A549 treated with DMSO at 1 μM for 4 hours (cell line): ENCODE measurements at places on chromosomes 2 and 18. TPM values are rescaled to one million over a fixed set of nuclear protein-coding genes. Genes with fewer than 3 reads are reported as not detected.

CAPN13 gene
- 0.08 to 0.34 TPM (median 0.10 TPM) in 5 replicates for total RNA-seq

UPP2 gene
- not detected in 5 replicates for total RNA-seq

COLEC12 gene
- 0.03 to 0.06 TPM (median 0.05 TPM) in 4 of 5 replicates, not detected in the other for total RNA-seq

SCYGR6 gene
- total RNA-seq: not detected in 5 replicates

MRPS5 gene
- 71.0 to 80.2 TPM (median 73.8 TPM) in 5 replicates for total RNA-seq

CDH7 gene
- total RNA-seq: 0.02 to 0.07 TPM (median 0.03 TPM) in 3 of 5 replicates, not detected in the others

SMAD4 gene
- 47.0 to 70.3 TPM (median 59.2 TPM) in 5 replicates for total RNA-seq

MERTK gene
- 1.7 to 2.7 TPM (median 2.1 TPM) in 5 replicates for total RNA-seq

BIRC6 gene
- 31.9 to 40.4 TPM (median 38.5 TPM) in 5 replicates for total RNA-seq

NPPC gene
- total RNA-seq: 0.35 to 0.50 TPM (median 0.37 TPM) in 3 of 5 replicates, not detected in the others

MAPRE3 gene
- total RNA-seq: 12.2 to 14.1 TPM (median 12.4 TPM) in 5 replicates

ACMSD gene
- total RNA-seq: not detected in 5 replicates

FNDC4 gene
- total RNA-seq: 3.3 to 5.0 TPM (median 4.2 TPM) in 5 replicates

GCG gene
- not detected in 5 replicates for total RNA-seq

ANKRD30B gene
- not detected in 5 replicates for total RNA-seq

DSG2 gene
- 48.7 to 82.8 TPM (median 68.1 TPM) in 5 replicates for total RNA-seq

SLC19A3 gene
- total RNA-seq: 2.5 to 3.8 TPM (median 3.2 TPM) in 5 replicates

NAT8 gene
- not detected in 5 replicates for total RNA-seq

TMBIM1 gene
- total RNA-seq: 117 to 131 TPM (median 121 TPM) in 5 replicates

LHCGR gene
- not detected in 5 replicates for total RNA-seq

CLEC4F gene
- not detected in 5 replicates for total RNA-seq

DAW1 gene
- 1.6 to 2.7 TPM (median 1.7 TPM) in 5 replicates for total RNA-seq

VIT gene
- total RNA-seq: 0.05 TPM in 1 of 5 replicates, not detected in the others

ZBTB7C gene
- total RNA-seq: 0.03 to 0.11 TPM (median 0.05 TPM) in 5 replicates

IL1RL2 gene
- not detected in 5 replicates for total RNA-seq

EFHD1 gene
- 1.6 to 2.6 TPM (median 1.9 TPM) in 5 replicates for total RNA-seq

CFAP221 gene
- 0.17 to 0.47 TPM (median 0.33 TPM) in 5 replicates for total RNA-seq

TRIP12 gene
- total RNA-seq: 81.6 to 103 TPM (median 101 TPM) in 5 replicates

CHRNG gene
- total RNA-seq: not detected in 5 replicates
